ENCODE measurements at places on chromosomes 3 and 15.

DNA sequence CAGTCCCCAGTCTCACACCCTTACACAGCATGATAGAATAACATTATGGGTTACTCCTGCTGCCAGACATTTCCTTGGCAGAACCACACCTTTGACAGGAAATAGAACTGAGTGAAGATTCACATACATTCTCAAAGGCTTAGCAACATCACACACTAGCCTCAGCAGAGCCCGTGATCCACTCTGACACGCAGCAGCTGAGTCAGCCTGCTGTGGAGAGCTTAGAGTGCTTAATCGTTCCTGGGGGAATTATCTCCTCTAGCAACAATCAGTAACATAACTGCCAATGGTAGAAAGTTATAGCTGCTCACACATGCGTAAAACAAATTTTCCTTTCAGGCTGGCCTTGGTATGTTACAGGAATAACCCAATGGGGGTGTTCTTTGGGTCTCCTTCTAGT, 382.1 kb downstream of the GAP43 start:
- DNase-seq: no peak

- peak; percentile 30 for DNase-seq
Measured at GRCh38 chr15:52112203-52112750, 298 bp downstream of the BCL2L10 start.

DNA sequence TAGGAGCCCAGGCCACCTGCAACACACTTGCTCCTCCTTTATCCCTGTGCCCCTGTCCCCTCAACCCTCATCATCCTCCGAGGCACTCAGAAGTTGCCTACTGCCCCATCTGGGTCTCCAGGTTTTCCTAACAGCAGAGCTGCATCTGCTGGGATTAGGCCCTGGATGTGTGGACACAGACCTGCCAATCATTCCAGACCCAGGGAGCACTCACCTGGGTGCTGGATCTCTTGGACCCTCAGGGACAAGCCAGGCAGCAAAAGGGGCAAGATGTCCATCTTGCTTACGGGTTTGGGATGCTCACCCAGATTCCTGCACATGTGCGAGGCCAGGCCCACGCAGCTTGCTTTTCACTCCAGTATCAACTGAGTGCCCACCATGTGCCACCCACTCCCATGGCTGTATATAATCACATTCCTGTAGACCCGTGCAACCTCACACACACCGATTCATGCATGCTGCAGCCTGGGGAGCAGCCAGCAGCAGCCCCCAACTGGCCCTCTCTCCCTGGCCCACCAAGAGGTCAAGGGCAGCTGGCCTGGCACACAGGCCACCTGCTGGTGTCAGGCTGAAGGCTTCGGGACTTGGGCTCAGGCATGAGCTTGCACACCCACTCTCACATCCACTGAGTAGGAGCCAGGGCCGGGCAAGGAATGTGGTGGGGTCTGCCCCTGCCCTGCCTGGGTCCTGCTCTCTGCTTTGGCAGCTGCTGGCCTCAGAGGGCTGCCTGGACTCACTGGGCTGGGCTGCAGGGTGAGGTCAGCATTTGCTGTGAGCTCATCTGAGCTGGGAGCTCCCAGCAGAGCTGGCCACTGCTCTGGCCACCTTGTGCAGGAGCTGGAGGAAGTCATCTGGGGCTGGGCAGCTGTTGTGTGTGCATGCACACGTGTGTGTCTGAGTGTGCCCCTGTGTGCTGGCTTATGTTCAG, 14.9 kb downstream of the PRKCD start:
- no peak for DNase-seq

- no peak for DNase-seq
Measured at GRCh38 chr15:90550919-90551318, 21.2 kb downstream of the CRTC3 start.

DNA sequence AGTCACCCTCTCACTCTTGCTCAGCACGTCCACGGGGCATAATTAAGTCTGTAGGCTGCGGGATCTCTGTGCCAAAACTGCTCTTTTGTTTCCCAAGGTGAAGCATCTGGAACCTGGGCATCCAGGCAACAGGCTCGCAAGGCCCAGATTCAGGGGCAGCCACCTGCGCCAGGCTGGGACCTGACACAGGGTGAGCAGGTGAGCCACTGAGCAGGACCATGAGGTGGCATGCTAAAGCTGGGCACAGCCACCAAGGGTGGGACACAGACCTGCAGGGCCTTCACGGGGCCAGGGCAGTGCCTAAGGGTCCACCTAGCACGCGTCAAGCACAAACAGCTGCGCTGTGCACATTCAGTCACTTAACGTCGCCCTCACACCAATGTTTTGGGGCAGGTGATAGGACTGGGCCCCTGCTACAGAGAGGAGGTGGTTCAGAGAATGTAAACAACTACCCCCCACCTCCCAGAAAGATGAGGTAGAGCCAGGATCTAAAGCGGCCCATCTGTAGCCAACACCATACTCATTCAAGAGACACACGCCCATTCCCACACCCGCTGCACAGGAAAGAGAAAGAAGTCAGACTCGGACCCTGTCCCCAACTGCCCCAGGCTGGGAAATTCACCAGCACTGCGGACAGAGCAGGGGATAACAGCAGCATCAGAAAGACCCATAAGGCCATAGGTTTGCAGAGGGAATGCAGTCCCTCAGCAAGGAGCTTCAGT, 16.3 kb downstream of the XXYLT1 start:
- no peak for DNase-seq

- DNase-seq: no peak
Measured at GRCh38 chr3:133937756-133938601, 42.3 kb upstream of the RAB6B start.

DNA sequence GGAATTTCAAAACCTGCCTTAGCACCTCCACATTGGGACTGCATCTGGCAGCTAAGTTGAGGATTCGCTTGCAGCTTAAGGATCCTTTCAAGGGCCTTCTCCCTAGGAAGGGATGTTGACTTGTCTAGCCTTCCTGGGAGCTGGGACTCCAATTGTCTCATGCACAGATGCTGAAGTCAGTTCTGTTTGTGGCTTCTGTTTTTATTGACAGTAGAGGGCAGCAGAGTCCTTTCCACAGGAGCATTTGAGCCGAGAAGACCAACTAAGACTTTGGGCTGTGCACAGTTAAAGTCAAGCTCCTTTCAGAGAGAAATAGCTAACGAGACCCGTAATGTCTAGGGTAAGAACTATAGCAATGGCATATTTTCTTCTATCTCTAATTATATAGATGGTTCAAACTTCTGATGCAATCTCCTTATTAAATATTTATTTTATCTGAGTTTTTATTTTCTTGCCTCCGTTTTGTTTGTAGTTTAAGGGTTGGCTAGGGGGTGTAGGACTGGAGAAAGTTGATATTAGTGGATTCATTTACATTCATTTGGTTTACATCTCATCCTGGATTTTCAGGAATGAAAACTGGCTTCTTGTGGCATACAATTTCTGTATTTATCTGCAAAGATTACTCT, 59.7 kb upstream of the KBTBD8 start:
- peak; percentile 25 for DNase-seq

DNA sequence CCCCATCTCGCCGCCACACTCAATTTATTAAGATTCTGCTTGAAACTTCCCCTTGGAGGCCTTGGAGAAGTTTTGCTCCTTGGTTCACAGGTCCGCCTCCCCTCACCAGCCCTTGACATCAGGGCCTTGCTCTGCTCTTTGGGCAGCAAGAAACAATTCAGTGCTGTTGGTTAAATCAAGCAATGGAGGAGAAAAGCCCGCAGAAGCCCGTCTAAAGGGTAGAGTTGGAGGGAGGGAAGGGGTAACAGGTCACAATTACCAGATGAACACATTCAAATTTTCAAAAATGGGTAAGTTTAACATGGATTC, 429 bp downstream of the PARP9 start:
- DNase-seq: no peak

DNA sequence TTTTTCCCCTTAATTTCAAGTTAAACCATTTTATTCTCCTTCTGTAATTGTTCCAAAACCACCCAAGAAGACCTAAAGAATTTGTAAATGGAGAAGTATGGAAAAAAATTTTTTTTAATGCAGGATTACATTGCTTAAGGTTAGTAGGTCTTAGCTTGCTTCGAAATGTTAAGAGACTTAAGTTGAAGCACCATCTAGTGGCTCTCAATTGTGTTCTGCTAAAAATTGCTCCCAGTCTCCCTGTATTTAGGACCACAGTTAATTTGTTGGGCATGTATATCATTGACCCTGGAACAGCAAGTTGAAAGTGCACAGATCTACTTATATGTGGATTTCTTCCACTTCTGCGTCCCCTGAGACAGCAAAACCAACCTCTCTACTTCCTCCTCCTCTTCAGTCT, 32.4 kb downstream of the CD200R1L start:
- no peak for DNase-seq

DNA sequence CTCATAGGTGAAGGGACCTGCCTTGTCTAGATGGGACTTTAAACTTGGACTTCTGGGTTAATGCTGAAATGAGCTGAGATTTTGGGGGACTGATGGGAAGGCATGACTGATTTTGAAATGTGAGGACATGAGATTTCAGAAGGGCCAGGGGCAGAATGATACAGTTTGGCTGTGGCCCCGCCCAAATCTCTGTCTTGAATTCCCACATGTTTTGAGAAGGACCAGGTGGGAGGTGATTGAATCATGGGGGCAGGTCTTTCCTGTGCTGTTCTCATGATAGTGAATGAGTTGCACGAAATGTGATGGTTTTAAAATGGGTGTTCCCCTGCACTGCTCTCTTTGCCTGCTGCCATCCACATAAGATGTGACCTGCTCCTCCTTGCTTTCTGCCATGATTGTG, 42.8 kb downstream of the ILDR1 start:
- DNase-seq: no peak

DNA sequence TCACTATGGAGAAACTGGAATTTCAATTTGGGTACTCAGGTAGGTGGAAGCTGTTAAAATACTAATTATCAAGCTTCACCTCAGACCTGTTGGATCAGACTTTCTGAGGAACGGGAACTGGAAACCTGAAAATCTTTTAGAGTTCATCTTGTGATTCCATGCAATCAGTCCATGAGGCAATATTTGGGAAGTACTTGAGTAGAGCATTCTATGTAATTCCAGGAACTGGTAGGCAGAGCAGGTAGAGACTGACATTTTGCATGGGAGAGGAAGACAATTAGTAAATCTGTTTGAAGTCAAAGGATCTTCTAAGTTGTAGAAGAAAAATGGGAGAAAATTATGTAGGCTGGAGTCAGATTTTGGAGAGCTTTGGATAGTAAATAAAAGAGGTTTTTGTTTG, 43.1 kb downstream of the FGF7 start:
- no peak for DNase-seq

GRCh38 chr3:186996356-186996755, 66.0 kb downstream of the ST6GAL1 start:
- DNase-seq: no peak

GRCh38 chr15:48190932-48191573, 412 bp upstream of the CTXN2 start:
- DNase-seq: no peak

DNA sequence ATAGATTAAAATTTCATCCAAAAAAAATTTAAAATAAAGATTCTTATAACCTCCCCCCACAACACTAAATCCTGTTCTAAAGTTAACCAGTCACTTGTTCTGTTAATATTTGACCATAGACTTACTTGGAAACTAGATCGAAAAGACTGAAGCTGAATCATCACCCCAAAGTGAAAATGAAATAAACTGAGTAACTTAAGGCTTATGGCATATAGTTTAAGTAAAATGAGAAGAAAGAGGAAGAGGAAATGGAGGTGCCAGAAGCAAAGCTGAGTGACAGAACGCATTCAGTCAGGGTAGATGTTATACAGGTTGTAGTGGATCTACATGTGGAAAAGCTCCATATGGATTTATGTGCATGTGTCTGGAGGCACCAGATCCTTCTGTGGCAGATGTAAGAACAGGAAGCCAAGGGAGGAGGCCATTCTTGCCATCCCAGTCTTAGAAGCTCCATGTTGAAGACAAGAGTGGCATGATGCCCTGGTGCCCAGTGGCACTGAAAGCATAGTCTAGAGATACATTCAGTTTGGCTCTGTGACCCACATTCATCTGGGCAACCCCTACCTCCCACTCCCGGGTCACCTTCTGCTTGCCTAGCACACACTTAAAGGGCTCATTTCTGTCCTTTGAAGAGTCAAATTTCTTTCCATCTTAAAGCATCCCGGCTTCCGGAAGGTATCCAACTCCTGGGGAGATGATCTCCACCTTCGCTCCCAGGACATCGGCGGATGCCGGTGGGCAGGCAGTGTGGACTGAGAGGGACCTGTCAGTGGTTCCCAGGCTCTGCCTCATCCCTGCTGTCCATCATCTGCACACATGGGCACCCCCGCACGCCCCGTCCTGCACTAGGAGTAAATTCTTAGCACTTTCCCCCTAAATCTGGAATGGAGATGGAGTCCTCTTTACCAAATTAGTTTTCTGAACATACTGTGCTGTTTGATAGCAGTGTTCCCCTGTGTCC, 90.8 kb downstream of the NEO1 start:
- DNase-seq: no peak

DNA sequence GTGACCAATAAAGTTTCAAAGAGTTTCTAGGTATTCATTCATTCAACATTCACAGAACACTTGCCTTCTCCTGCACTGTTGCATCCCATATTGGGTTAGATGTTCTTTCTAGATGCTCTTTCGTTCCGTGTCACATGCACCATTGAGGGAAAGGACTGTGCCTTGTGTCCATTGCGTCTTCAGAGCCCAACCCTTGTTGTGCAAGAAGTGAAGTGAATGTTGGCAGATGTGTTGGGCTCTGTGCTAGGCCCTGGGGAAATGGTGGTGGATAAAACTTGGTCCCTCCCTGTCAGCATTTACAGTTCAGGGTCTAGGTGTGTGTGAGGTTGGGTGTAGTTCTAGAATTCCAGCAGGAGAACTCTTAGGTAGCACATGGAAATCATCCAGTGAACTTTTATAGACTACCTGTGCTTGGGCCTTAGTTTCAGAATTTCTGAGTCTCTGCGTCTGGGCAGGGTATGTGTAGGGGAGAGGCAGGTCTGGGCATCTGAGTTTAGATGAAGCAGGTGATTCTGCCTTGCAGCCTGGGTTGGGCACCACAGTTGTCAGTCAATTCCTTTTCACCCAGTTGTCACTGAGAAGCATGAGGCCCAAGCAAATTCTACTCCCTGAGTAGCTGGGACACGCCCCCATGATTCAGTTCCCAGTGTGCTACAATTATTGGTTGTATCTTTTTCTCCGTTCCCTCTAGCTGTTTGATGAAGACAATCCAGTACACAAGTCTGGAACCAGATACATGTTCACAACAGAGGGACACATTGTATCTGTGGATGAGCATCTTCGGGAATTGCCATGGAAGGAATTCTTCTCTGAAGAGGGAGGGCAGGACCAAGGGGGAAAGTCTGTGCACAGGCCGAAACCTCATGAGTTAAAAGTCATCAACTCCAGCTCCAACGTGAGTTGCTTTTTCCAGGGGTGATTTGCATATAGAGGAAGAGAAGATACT, 25.4 kb downstream of the EDEM1 start:
- DNase-seq: no peak

GRCh38 chr3:55169161-55169560, 241.3 kb upstream of the LRTM1 start:
- DNase-seq: no peak

GRCh38 chr3:119351581-119351980, 57.4 kb downstream of the ARHGAP31 start:
- no peak for DNase-seq

- DNase-seq: no peak
Measured at GRCh38 chr3:49668414-49668797, 5.7 kb upstream of the APEH start.

- peak; percentile 22 for DNase-seq
Measured at GRCh38 chr15:40762919-40763800, 708 bp upstream of the GCHFR start.

All from central memory CD4-positive, alpha-beta T cell (primary cell).